Activated T-helper 1 cell treated with anti-CD3 and anti-CD28 coated beads, Interleukin-12 subunit alpha, Interleukin-12 subunit beta, Interleukin-2, Interleukin-4 antibody, amounts not matched to agents 30 ng/mL and 10 ng/mL and 1 ng/mL, durations not matched to agents 14 hours and 24 hours and 36 hours (primary cell): ENCODE measurements at places on chromosomes 6 and 20. TPM values are rescaled to one million over a fixed set of nuclear protein-coding genes. Genes with fewer than 3 reads are reported as not detected.

CAGE1 gene
- 0.13 and 0.20 TPM in 2 replicates for total RNA-seq

AVP gene
- not detected in 2 replicates for total RNA-seq

DNA sequence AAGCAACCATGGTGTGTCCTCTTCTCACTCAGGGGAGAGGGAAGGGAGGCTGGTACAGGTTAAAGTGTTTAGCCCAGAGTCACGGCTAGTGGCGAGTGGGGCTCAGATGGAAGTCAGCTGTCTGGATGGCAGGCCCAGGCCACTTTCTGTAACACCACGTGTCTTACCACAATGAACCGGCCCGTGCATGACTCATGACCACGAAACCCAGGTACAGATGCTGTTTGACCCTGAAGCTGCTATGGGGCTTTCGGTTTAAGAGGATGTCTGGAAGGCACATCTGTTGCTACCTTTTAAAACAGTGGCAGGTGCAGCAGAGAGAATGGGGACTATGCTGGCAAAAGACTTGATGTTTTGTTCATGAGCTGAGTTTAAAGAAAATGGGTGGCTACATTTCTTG, 36.5 kb upstream of the MPC1 start:
- H3K36me3 ChIP-seq: peaks cover 23% of the 10 kb centered on the region
- peak; percentile 61 for DNase-seq
- peaks cover 62% of the 10 kb centered on the region for H3K4me1 ChIP-seq
- peaks cover 4% of the 10 kb centered on the region for H3K27me3 ChIP-seq
- H3K4me3 ChIP-seq: no peak overlapping the region

DNA sequence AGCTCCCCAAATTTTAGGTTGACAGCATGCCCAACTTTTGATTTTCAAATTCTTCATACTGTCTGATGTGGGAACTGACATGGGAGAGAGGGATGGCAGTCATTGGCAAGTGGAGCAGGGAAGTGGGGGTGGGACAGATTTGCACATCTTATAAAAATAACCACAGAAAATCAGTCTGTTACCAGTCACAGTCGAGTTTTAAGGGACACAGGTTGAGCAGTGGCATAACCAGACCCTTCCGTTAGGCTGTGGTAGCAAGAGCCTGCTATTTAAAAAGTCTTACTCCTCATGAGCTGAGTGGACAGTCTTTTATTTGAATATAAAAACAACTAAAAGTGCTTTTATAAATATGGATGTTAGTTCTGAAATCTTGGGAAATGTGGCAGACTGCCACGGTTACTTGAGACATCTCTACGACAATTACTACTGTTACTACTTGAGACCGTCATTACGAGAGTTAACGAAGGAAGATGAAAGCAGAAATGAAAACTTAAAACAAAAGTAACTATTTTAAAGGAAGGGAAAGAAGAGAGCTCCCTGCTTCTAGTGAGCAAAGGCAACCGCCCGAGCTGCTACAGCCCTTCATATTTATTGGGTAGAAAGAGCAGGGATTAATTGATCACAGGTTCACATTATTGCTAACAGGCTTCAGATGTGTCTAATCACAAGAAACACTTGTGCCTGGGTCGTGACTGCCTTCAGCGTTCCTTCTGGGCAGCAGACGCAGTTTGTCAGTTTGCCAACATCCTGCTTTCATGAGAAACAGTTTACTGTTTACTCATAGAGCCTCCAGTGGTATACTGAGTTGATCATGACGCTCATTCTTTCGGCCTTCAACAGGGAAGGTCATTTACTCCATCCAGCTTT, 71.3 kb downstream of the EFHC1 start:
- peaks cover 3% of the 10 kb centered on the region for H3K36me3 ChIP-seq
- H3K4me3 ChIP-seq: no peak overlapping the region
- no peak for DNase-seq
- H3K27ac ChIP-seq: no peak overlapping the region
- H3K27me3 ChIP-seq: peaks cover 10% of the 10 kb centered on the region
- peaks cover 28% of the 10 kb centered on the region for H3K4me1 ChIP-seq

DNA sequence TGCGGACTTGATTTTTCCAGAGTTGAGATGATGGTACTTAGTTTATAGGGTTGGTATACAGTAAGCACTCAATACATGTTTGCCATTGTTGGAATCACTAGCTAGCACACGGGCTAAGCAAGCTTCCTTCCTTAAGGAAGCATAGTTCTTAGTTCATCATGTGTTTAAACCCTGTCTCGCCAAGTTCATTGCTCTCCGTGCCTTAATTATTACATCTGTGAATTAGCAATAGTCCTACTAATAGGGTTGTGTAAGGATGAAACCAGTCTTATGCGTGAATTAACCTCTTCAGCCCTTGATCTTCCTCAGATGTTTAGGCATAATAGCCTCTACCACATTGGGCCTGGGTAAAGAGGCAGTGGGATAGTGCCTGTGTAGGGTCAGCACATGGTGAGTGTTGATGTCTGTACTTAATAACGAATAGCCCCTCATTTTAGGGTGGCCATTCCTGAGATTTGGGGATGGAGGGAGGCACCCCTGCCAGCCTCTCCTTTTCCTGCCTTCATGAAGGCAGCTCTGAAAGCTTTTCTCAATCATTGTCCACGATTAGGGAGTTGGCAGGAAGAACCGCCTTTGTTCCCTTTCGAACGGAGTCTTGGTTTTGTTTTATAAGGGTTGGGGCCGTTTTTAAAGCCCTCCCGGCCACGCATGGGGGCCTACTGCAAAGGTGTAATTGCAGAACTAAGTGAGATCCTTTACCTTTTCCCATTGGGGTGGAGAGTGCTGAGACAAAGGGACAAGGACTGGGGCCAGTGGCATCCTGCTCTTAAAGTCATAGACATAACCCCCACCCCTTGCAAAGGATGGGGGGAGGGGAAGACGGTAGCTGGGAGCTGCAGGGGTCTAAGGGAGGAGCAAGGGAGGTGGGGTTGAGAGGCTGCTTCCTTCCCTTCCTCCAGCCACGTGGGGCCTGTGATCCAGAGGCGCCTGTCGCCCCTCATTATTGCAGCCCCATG, 2.1 kb downstream of the DNMT3B start:
- H3K4me3 ChIP-seq: peak overlapping the region; percentile 66
- peaks cover 12% of the 10 kb centered on the region for H3K4me1 ChIP-seq
- no peak overlapping the region for H3K27ac ChIP-seq
- H3K36me3 ChIP-seq: no peaks in the 10 kb centered on the region
- no peak for DNase-seq

- no peak for DNase-seq
- H3K4me1 ChIP-seq: no peaks in the 10 kb centered on the region
- H3K27me3 ChIP-seq: peaks cover 3% of the 10 kb centered on the region
- H3K4me3 ChIP-seq: no peak overlapping the region
Observed at GRCh38 chr6:3538536-3538935, 81.7 kb upstream of the SLC22A23 start.

DNA sequence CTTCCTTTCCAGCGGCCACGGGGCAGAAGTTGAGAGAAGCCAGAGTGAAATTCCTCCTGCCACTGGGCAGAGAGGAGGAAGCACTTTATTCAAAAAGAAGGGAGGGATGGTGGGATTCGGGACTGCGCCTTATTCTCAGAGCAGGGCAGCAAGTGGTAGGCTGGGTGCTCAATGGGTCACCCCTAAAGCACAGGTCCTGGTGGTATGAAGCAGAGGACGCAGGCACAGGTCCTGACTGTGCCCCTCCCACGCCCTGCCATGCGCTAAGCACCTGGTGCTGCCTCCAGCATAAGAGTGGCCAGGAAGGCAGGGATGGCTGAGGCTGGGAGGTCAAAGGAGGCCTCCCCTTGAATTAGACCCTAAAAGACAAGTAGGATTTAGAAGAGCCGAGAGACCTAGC, 4.9 kb upstream of the GRM4 start:
- no peak overlapping the region for H3K4me3 ChIP-seq
- H3K36me3 ChIP-seq: no peaks in the 10 kb centered on the region
- no peak for DNase-seq

DNA sequence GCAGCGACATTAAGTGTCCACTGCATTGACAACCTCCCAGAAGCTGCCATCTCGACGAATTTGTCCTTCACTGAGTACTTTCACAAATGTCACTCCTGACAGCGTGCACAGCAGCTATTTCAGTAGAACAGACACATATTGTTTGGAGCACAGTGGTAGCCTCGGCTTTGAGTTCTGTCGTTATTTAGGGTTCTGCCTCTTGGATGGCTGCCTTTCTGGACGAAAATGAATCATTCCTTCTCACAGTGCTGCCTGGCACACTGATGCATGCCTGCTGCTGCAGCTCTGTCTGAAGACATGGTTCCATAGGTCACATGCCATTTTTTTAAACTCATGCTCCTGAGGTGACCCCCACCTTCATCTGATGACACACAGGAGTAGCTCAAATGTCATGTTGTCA, 477.0 kb downstream of the C6orf118 start:
- H3K27ac ChIP-seq: no peak overlapping the region
- H3K36me3 ChIP-seq: no peaks in the 10 kb centered on the region
- H3K27me3 ChIP-seq: no peaks in the 10 kb centered on the region
- no peaks in the 10 kb centered on the region for H3K4me1 ChIP-seq
- no peak for DNase-seq
- H3K4me3 ChIP-seq: no peak overlapping the region

DNA sequence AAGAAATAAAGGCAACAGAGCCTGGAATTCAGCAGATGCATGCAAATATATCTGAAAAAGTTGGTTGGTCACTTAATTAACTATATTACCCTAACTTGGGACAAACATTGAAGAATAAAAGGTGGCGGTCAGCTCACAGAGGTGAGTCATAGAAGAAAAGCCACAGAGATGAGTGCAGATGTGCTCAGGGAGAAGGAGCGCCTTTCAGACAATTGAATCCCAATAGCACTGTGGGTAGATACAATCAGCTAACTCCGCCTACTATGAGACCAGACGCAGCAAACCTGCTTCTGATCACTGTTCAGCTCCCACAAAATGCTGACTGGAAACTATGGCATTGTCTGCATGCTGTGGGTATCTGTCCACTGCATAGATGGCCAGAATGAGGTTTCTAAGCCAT, 447.8 kb downstream of the PTPRT start:
- no peaks in the 10 kb centered on the region for H3K36me3 ChIP-seq
- H3K27ac ChIP-seq: no peak overlapping the region
- DNase-seq: no peak
- no peak overlapping the region for H3K4me3 ChIP-seq

GRCh38 chr6:79377888-79378348, 143.4 kb upstream of the HMGN3 start:
- no peak for DNase-seq
- H3K36me3 ChIP-seq: no peaks in the 10 kb centered on the region
- peaks cover 4% of the 10 kb centered on the region for H3K4me1 ChIP-seq

GRCh38 chr6:50713226-50713625, at the start of gene TFAP2D:
Gene TFAP2D, plus strand, starts transcription at chr6:50713526. Its CDS starts 530 bp downstream, at chr6:50714056.
- H3K4me3 ChIP-seq: no peak within 1 kb of the TSS
- no peak for DNase-seq
- H3K27ac ChIP-seq: no peak within 1 kb of the TSS

DNA sequence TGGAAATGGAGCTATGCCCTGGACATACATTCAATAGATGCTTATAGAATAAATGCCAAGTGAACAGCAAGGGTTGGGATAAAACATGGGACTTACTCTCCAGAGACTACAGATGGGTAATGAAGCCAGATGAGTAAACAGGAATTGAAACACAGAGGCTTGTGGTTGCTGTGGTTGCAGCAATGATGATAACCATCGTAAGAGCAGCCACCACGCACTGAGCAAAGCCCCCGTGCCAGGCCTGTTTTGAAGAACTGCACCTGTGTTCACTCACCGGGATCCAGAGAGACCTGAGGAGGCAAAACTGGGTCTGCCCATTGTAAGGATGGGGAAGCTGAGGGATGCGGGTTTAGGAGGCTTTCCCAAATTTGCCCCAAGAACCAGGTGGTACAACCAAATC, 431.1 kb upstream of the CDH4 start:
- no peak overlapping the region for H3K4me3 ChIP-seq
- H3K27me3 ChIP-seq: peaks cover 11% of the 10 kb centered on the region
- no peak overlapping the region for H3K27ac ChIP-seq
- H3K4me1 ChIP-seq: peaks cover 4% of the 10 kb centered on the region
- H3K36me3 ChIP-seq: no peaks in the 10 kb centered on the region

- no peak for DNase-seq
- H3K27ac ChIP-seq: no peak overlapping the region
- peaks cover 15% of the 10 kb centered on the region for H3K27me3 ChIP-seq
- H3K4me3 ChIP-seq: no peak overlapping the region
Observed at GRCh38 chr6:49528571-49528970, 21.9 kb upstream of the C6orf141 start.

GRCh38 chr6:32852018-32852843, 1.3 kb downstream of the TAP1 start:
- peak overlapping the region; percentile 94 for H3K27ac ChIP-seq
- DNase-seq: no peak
- peak overlapping the region; percentile 98 for H3K4me3 ChIP-seq
- H3K36me3 ChIP-seq: peaks cover 79% of the 10 kb centered on the region
- no peaks in the 10 kb centered on the region for H3K27me3 ChIP-seq

DNA sequence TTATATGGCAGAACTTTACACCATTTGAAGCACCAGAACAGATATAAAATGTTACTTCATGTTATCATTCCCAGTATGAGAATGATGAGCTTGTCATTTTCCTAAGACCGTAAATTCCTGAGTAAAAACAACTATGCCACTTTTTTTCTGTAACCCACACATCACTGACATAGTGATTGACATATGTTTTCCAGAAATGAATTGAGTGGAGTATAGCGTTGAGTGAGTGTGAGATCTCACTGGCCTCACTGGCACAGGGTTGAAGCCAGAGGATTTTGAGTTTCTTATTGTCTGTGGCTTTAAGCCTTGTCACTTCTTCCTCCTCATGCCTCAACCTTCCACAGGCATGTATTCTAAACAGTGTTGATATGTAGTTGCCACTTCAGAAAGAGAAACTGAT, 62.3 kb downstream of the PDE7B start:
- H3K4me1 ChIP-seq: peaks cover 44% of the 10 kb centered on the region
- H3K27me3 ChIP-seq: no peaks in the 10 kb centered on the region

DNA sequence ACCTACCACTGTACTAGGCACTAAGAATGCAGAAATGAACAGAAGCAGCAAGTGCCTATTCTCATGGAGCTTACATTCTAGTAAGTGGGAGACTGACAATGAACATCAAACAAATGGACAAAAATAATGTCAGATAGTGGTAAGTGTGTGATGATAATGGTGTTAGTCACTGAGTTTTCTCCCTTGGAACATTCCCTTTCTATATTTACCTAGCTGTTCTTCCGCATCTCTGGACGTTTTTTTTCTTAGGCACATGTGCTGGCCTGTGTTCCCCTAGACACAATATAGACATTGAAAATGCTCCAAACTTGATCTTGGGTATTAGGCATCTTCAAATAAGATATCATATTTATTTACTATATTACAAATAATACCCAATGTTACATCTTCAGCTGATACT, 218.1 kb upstream of the GJE1 start:
- no peaks in the 10 kb centered on the region for H3K27me3 ChIP-seq
- H3K36me3 ChIP-seq: no peaks in the 10 kb centered on the region
- H3K4me1 ChIP-seq: no peaks in the 10 kb centered on the region
- H3K4me3 ChIP-seq: no peak overlapping the region
- no peak for DNase-seq
- no peak overlapping the region for H3K27ac ChIP-seq
